ENCODE measurements at places on chromosomes 16 and 17. TPM values are rescaled to one million over a fixed set of nuclear protein-coding genes. Genes with fewer than 3 reads are reported as not detected.

DNA sequence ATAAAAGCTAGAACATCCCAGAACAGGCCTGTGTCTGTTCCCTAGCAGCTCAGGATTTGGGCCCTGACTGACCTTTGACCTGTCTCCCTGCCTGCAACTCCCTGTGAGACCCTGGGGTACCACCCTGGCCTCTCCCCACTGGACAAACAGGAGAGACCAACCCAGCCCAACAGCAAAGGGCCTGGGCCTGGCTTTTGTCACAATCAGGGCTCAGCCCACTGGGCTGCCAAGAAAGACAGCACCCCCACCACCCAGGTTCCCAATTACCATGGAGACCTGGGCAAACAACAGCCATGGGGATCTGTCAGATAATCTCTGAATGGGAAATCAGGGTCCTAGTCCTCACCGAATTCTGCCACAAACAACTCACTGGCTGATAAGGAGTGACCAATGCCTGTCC lies 11.1 kb downstream of the PLLP start:
- DNase-seq, result no peak

GAST gene
- total RNA-seq, result not detected

DNA sequence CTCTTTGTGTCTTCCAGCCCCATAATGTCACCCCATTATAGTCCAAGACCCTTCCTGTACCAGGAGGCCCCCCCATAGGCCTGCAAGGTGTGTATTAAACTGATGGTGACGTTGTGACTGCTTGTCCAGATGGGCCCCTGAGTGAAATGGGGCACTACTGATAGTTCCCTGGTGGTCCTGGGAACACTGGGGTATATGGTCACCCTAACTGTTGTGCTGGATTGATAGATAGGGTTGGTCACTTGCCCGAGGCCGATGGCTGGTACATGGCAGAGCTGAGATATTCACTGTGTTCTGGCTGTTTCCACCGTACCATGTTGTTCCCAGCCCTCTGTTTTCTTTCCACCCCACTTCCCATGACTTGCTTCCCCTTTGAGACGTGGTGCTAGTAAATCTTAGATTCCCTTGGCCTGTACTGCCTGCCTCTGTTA lies 4.3 kb downstream of the CNP start:
- no peak for DNase-seq

DNA sequence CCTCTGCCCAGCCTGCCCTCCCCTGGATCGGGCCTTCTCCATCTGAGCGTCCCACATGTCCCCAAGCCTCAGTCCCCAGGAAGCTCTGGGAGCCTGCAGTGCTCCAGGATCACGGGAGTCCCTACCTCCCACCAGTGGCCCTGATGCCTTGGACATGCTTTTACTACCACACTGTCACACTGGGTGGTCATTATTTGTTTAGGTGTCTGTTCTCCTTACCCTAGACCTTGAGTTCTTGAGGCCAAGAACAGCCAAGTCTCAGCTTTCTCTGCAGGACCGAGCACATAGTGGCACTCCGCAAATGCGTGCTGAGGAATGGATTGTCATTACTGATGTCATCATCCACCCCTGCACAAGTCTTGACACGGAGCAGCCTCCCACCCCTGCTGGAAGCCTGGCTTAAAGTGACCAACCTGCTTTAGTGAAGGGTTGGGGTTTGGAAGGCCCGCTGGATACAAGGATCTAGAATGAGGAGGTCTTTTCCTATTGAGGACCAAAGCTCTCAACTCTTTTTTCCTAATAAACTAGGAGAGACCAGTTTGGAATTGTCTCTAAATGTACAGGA lies 132.9 kb upstream of the CRHR1 start:
- no peak for DNase-seq

DNA sequence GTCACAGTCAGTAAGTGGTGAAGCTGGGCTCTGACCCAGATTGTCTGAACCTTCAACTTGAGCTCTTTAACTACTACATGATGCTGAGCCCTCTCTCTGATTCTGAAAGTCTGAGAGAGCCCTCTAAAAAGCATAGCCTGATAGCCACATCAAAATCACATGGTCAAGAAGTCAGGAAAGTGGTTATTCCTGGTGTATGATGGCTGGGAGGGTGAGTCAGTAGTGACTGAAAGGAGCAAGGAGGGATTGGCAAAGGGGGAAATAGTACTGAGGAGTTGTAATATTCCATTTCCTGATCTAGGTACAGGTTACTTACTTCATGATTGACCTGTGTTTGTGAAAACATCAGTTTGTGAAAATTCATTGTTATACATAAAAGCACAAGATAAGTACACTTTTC lies 89.1 kb downstream of the SSH2 start:
- DNase-seq, result no peak
